ENCODE measurements at places on chromosomes 6 and 20. TPM values are rescaled to one million over a fixed set of nuclear protein-coding genes. Genes with fewer than 3 reads are reported as not detected.
A peak's percentile ranks its signal among the peaks of the same experiment; 100 is the strongest.

GRCh38 chr20:62167474-62167873 lies 15.4 kb upstream of the MTG2 start:
- no peaks in the 10 kb centered on the region for H3K27me3 ChIP-seq
- H3K27ac ChIP-seq, result no peak overlapping the region
- H3K36me3 ChIP-seq, result peaks cover 48% of the 10 kb centered on the region
- H3K4me1 ChIP-seq, result no peaks in the 10 kb centered on the region
- H3K4me3 ChIP-seq, result no peak overlapping the region
- no peak for DNase-seq

- no peak overlapping the region for H3K4me3 ChIP-seq
- no peaks in the 10 kb centered on the region for H3K4me1 ChIP-seq
- H3K27ac ChIP-seq, result no peak overlapping the region
These were observed 24.3 kb upstream of the HDGFL1 start for GRCh38 chr6:22545051-22545450.

- peak; percentile 32 for DNase-seq
- peaks cover 34% of the 10 kb centered on the region for H3K36me3 ChIP-seq
- H3K27me3 ChIP-seq, result no peaks in the 10 kb centered on the region
- H3K4me3 ChIP-seq, result peak overlapping the region; percentile 68
- peak overlapping the region; percentile 98 for H3K27ac ChIP-seq
- peaks cover 5% of the 10 kb centered on the region for H3K4me1 ChIP-seq
These were observed 616 bp downstream of the TUBB start for GRCh38 chr6:30720738-30721197.

DNA sequence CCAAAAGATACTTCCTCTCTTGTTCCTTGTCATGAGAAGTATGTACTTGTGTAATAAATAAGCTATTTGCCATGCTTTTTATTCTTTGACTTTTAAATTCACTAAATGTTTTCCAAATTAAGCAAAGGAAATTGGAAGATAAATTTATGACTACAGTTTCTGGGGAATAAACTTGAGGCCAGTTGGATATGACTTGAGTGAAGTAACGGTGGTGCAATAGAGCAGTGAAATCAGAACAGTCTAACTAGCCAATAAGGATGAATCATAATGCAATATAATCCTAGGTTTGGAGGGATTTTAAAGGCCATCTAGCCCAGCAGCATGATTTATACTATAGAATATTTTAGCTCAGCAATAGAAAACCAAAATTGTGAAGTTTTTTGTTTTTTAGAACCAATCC lies 183.8 kb upstream of the TCF21 start:
- H3K27me3 ChIP-seq, result no peaks in the 10 kb centered on the region
- no peak overlapping the region for H3K4me3 ChIP-seq
- peak overlapping the region; percentile 54 for H3K27ac ChIP-seq
- DNase-seq, result peak; percentile 91
- peaks cover 16% of the 10 kb centered on the region for H3K4me1 ChIP-seq
- H3K36me3 ChIP-seq, result no peaks in the 10 kb centered on the region

DNA sequence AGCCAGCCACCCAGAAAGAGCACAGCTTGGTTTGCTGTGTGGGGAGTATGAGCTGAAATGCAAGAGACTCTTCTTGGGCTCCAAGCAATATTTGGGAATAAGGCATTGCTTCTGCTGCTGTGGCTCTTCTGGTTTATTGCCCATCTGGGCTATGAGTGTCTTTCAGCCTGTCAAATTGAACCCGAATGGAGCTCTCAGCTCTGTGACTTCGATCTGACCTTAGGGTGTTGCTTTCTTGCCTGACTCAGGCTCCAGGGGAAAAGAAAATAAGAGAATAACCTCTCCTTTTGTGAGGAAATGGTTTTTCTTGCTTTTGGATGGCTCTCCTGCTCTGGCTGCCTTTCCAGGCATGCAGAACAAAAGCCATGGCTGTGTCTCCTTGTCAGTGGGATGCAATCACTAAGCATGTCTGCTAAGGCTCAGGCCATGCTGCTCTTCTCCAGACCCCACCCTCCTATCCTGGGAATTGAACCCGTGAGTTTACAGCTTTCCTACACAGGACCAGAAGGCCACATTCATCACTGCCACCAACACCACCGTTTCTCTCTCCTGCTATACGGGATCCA lies 169.4 kb upstream of the JAG1 start:
- H3K4me1 ChIP-seq, result no peaks in the 10 kb centered on the region
- H3K36me3 ChIP-seq, result no peaks in the 10 kb centered on the region
- DNase-seq, result peak; percentile 33
- no peak overlapping the region for H3K27ac ChIP-seq

DNA sequence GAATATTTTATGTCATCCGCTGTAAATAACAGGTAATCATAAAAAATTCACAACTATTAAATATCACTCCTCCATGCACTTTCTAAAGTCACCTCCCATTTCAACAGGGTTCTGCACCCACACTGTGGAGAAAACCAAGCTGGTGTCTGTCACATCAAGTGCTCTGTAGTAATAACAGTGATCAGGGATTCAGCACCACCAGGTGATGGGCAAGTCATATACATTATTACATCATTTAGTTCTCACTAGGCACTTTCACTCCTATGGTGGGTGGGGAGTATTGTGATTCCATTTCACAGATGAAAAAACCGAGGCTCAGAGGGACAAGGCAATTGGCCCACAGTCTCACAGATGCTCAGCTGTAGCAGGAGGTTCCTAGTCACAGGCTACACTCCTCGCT lies 8.7 kb downstream of the BFSP1 start:
- no peaks in the 10 kb centered on the region for H3K36me3 ChIP-seq
- H3K4me1 ChIP-seq, result no peaks in the 10 kb centered on the region
- no peak for DNase-seq
- no peak overlapping the region for H3K4me3 ChIP-seq

GRCh38 chr20:57025261-57025660 lies 241.2 kb downstream of the BMP7 start:
- no peak overlapping the region for H3K27ac ChIP-seq
- H3K4me1 ChIP-seq, result no peaks in the 10 kb centered on the region
- no peak overlapping the region for H3K4me3 ChIP-seq
- no peaks in the 10 kb centered on the region for H3K27me3 ChIP-seq
- DNase-seq, result no peak

- peaks cover 3% of the 10 kb centered on the region for H3K4me1 ChIP-seq
- H3K4me3 ChIP-seq, result no peak within 1 kb of the TSS
- no peak for DNase-seq
- H3K27me3 ChIP-seq, result peaks cover 3% of the 10 kb centered on the region
- H3K36me3 ChIP-seq, result no peaks in the 10 kb centered on the region
- H3K27ac ChIP-seq, result no peak within 1 kb of the TSS
These were observed at the start of gene PI16 for GRCh38 chr6:36954262-36954931. PI16 (plus strand) TSS chr6:36954738; CDS start chr6:36954761, 23 bp downstream.

DNA sequence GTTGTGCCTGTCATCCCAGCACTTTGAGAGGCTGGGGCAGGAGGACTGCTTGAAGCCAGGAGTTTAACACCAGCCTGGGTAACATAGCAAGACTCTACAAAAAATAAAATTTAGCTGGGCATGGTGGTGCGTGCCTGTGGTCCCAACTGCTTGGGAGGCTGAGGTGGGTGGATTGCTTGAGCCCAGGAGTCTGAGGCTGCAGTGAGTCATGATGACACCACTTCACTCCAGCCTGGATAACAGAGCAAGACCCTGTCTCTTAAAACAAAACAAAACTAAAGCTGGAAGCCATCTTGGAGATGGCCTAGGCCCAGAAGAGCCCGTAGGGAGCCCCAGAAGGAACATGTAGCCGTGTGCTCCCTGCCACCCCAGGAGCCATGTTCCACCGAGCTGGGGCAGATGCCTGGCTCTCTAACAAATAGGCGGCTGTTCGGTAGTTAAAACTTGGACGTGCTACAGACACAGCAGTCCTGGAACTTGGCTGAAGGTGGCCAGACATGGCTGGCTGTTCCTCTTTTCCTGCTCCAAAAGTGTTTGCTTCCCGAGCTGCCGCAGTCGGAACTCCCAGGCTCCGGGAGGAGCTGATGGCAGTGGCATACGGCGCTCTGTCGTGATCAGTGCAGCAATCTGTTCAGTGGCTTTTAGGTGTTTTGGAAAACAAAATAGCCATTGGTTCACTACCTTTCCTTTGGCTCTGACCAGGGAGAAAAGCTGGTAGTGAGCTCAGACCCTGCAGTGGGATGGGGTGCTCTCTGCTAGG lies 37.0 kb downstream of the DYNLT1 start:
- no peaks in the 10 kb centered on the region for H3K27me3 ChIP-seq
- H3K4me1 ChIP-seq, result no peaks in the 10 kb centered on the region
- DNase-seq, result peak; percentile 47
- no peak overlapping the region for H3K27ac ChIP-seq
- H3K36me3 ChIP-seq, result peaks cover 48% of the 10 kb centered on the region

DNA sequence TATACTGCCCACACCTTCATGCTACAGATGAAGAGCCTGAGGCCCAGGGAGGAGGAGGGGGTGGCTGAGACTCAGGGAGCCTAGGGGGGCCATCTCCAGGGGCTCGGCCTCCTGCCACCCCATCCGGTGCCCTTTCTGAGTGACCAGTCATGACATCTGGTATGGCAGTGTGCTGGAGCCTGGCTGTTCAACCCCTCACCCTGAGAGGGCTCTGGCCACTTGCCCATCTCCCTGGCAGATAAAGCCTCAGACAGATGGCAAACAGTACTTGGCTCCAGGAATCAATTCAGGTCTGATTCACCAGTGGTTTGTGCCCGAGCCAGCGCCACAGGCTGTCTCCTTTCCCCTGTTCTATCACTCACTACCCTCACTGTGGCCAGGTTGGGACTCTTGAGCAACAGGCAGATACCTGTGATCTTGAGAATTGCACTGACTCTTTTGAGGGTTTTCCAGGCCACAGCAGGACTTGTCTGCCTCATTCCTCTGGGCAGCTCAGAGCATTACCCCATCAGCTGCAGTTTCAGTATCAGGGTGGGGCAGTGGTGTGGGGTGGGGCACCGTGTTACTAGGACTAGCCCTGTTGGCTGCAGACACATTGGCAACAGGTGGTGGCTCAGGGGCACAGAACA lies 22.8 kb downstream of the SRSF3 start:
- H3K36me3 ChIP-seq, result peaks cover 3% of the 10 kb centered on the region
- H3K4me3 ChIP-seq, result no peak overlapping the region
- H3K4me1 ChIP-seq, result no peaks in the 10 kb centered on the region
- no peaks in the 10 kb centered on the region for H3K27me3 ChIP-seq
- no peak for DNase-seq

DNA sequence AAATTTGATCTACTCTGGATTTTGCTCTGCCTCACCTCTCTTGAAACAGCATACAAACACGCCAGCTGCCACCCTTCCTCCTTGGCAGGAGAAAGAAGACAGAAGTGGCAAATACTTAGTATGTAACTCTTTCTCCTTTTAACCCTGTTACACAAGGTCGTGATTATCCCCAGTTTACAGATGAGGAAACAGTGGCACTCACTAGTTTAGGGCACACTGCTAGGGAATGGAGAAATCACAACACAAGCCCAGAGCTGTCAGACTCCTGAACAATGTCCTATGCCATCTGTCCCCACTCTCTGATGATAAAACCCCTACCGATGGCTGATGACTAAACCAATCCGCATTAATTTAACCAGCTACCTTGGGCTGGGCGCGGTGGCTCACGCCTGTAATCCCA lies 79.7 kb downstream of the FGD2 start:
- peaks cover 8% of the 10 kb centered on the region for H3K4me1 ChIP-seq
- DNase-seq, result no peak
- H3K27ac ChIP-seq, result no peak overlapping the region
- no peak overlapping the region for H3K4me3 ChIP-seq
- H3K36me3 ChIP-seq, result no peaks in the 10 kb centered on the region

GRCh38 chr20:15756002-15756753 lies 817.1 kb downstream of the KIF16B start:
- H3K27ac ChIP-seq, result no peak overlapping the region
- H3K4me1 ChIP-seq, result no peaks in the 10 kb centered on the region
- no peaks in the 10 kb centered on the region for H3K27me3 ChIP-seq
- DNase-seq, result no peak
- H3K4me3 ChIP-seq, result no peak overlapping the region

WFDC5 gene
- total RNA-seq, result not detected

DNMT3B gene
- total RNA-seq, result 1.3 TPM

Data from IMR-90 (cell line).